Gastroesophageal sphincter (tissue), 4 donors: ENCODE measurements at places on chromosomes 4 and X. TPM values are rescaled to one million over a fixed set of nuclear protein-coding genes. Genes with fewer than 3 reads are reported as not detected.

DNA sequence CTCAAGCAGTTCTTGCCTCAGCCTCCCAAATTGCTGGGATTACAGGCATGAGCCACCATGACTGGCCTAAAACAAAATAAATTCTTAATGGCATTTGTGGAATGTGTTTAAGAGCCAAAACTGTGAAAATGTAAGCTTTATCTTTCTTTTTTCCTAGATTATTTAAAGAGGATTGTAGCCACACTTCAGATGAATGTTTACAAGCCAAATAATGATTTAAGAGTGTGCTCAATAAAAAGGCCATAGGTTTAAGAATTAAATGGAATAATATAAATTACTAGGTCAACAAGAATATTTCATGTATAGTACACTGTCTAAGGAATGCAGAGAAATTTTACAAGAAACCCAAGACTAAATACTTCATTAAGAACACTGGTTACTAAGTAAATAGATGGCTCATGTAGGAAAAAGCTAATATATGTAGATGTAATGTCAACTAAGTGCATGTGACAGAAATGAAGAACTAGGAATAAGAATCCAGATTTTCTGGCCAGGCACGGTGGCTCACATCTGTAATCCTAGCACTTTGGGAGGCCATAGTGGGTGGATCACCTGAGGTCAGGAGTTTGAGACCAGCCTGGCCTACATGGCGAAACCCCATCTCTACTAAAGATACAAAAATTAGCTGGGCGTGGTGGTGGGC lies 21.3 kb upstream of the UGDH start:
- H3K27ac ChIP-seq, result no peak overlapping the region
- H3K4me1 ChIP-seq, result no peaks in the 10 kb centered on the region
- no peaks in the 10 kb centered on the region for H3K36me3 ChIP-seq
- no peak for ATAC-seq
- H3K4me3 ChIP-seq, result no peak overlapping the region
- H3K27me3 ChIP-seq, result no peaks in the 10 kb centered on the region

- peaks cover 9% of the 10 kb centered on the region for H3K4me1 ChIP-seq
- no peak overlapping the region for H3K27ac ChIP-seq
- no peaks in the 10 kb centered on the region for H3K27me3 ChIP-seq
- no peak overlapping the region for H3K4me3 ChIP-seq
- ATAC-seq, result no peak
Measured at GRCh38 chr4:38728631-38729141, 54.1 kb downstream of the TLR10 start.

- no peak overlapping the region for H3K27ac ChIP-seq
- ATAC-seq, result no peak
- H3K4me3 ChIP-seq, result no peak overlapping the region
- no peaks in the 10 kb centered on the region for H3K36me3 ChIP-seq
- no peaks in the 10 kb centered on the region for H3K27me3 ChIP-seq
Measured at GRCh38 chr4:11611868-11612267, 183.2 kb upstream of the HS3ST1 start.

DNA sequence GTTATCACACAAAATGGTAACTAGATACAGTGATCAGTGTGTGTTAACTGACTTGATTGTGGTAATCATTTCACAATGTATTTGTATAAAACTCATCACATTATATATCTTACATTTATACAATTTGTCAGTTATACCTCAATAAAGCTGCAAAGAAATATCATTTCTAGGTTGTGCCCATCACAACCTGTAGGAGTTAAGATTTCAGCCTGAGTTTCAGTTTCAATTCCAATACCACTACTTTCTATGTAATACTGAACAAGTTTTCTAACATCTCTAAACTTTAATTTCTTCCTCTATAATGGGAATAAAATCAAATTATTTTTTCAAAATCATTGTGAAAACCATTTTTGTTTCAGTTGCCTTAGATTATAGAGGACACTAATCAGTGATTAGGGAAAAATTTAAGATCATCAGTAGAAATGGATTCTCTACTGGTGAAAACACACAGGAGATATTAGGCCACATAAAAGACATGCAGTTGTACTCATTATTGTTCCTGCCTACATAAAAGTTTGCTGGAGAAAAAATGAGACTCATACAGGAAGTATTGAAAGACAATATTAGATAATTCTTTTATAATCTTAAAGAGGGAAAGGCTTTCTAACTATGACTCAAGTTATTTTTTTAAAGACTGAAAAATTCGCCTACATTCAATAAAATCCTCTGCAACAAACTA lies 18.4 kb upstream of the TBC1D1 start:
- H3K36me3 ChIP-seq, result no peaks in the 10 kb centered on the region
- no peaks in the 10 kb centered on the region for H3K27me3 ChIP-seq
- H3K27ac ChIP-seq, result no peak overlapping the region
- no peak overlapping the region for H3K4me3 ChIP-seq
- no peak for ATAC-seq
- H3K4me1 ChIP-seq, result peaks cover 14% of the 10 kb centered on the region

GRCh38 chr4:169583563-169583962 lies 28.8 kb downstream of the NEK1 start:
- H3K36me3 ChIP-seq, result peaks cover 72% of the 10 kb centered on the region
- no peak for ATAC-seq
- H3K27me3 ChIP-seq, result no peaks in the 10 kb centered on the region
- no peak overlapping the region for H3K4me3 ChIP-seq

DNA sequence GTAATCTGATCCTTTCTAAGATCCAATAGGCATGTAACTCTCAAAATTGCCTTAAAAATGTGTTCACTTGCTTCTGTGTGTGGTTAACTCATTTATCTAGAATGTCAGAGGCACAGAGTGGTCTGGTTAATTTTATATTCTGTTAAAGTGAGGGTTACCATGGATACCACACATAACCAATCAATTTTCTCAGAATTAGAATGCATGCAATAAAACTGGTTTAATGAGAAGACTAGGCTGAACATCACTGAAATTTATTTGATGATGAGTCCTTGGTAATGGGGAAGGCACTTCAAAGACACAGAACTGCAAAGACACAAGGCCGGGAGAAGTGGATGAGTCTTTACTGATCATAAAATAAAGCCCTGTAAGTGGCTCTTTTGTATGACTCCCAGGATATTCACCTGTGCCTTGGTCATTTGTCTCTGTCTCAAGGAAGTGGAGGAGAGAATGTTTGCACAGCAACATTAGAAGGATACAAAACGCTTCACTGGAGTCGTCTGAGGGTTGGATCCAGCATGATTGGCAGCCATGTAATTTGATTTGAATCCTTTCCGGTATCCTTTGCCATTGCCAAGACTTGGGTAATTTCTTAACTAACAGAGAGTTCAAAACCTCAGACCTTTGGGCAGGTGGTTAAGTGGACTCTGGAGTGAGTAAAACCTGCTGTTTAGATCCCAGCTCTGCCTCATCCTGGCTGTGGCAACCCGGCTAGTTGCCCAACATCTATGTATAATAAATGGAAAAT lies 94.0 kb upstream of the RBPJ start:
- H3K27me3 ChIP-seq, result no peaks in the 10 kb centered on the region
- H3K36me3 ChIP-seq, result no peaks in the 10 kb centered on the region
- H3K4me3 ChIP-seq, result no peak overlapping the region
- H3K4me1 ChIP-seq, result no peaks in the 10 kb centered on the region
- ATAC-seq, result no peak

DNA sequence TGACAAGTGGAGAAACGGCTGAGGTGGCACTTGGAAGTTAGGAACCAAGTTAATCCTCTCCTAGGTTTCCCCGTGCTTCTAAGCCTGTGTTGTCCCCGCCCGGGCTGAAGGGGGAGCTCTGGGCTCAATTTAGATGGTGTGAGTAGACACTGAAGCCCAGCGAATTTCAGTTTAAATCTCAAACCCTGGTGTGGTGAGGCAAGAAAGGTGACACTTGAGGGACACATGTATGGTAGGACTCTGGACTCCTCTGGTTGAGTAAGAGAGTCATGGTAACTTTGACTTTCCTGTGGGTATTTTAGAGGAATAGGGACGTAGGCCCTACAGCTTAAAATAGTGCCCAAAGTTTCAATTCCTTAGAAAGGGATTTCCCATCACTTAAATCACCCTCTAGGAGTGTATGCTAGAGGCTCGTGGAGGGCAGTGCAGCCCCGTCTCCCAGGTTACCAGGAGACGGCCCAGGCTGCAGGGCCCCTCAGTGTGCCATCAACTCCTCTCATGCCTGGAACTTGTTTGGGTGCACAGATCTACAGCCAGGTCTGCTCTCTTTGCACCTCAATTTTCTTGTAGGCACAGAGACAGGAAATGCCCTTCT lies 24.0 kb downstream of the HAND2 start:
- peak overlapping the region; percentile 25 for H3K4me3 ChIP-seq
- H3K4me1 ChIP-seq, result peaks cover 8% of the 10 kb centered on the region
- H3K27ac ChIP-seq, result no peak overlapping the region
- ATAC-seq, result peak; percentile 71

DNA sequence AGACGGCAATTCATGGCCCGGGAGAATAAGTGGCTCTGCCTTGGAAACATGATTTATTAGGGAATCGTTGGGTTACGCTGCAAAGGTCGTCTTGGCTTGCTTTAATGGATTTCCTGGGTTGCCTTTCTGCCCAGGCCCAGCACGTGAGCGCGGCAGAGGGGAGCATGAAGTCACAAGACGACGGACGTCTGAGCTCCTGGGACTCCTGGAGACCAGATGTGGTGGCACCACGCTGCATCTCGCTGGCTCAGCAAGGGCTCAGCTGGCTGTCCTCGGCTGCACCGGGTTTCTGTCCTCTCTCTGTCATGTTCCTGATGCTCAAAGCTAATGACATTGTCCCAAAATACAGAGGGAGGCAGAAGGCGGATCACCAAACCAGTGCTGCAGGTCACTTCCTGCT lies 61.2 kb downstream of the C4orf50 start:
- no peak overlapping the region for H3K27ac ChIP-seq
- H3K36me3 ChIP-seq, result no peaks in the 10 kb centered on the region
- no peaks in the 10 kb centered on the region for H3K4me1 ChIP-seq
- H3K27me3 ChIP-seq, result peaks cover 84% of the 10 kb centered on the region

DNA sequence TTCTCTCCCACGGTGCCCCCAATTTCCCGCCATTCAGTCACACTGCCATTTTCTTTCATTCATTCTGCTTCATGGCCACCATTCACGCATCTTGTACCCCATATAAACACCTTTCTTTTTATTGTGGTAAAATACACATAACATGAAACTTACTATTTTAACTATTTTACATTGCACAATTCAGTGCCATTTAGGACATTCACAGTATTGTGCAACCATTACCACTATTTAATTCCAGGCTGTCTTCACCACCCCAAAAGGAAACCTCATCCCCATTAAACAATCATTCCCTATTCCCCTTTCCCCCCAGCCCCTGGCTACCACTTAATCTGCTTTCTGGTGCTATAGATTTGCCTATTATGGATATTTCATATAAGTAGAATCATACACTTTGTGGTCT lies 15.9 kb downstream of the SPACA5 start:
- no peaks in the 10 kb centered on the region for H3K27me3 ChIP-seq
- no peaks in the 10 kb centered on the region for H3K4me1 ChIP-seq
- H3K36me3 ChIP-seq, result no peaks in the 10 kb centered on the region

- H3K4me1 ChIP-seq, result no peaks in the 10 kb centered on the region
- H3K4me3 ChIP-seq, result no peak overlapping the region
- H3K27me3 ChIP-seq, result no peaks in the 10 kb centered on the region
Measured at GRCh38 chrX:48965959-48966358, 5.7 kb downstream of the KCND1 start.

DNA sequence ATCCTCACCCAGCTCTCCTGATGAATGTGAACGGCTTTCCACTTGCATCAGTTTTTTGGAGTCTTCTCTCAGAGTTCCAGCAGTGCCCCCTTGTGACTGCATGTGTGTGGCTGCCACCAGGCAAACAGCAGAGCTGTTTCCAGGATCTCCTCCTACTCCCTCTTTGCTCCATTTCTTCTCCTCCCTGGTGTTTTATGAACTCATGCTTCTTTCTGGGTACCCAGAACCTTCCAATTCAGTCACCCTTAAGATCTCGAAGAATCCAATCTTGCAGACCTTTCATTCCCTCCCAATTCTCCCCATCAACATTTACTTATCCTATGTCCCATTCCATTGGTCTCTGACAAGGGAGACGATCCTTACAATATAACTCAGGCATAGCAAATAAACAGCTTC lies 6.8 kb upstream of the TCEANC start:
- no peaks in the 10 kb centered on the region for H3K27me3 ChIP-seq
- no peak overlapping the region for H3K4me3 ChIP-seq
- H3K36me3 ChIP-seq, result no peaks in the 10 kb centered on the region
- H3K27ac ChIP-seq, result no peak overlapping the region
- peak; percentile 48 for ATAC-seq

GRCh38 chr4:82891707-82892466 lies 934 bp upstream of the SEC31A start:
- H3K4me1 ChIP-seq, result peaks cover 3% of the 10 kb centered on the region
- H3K36me3 ChIP-seq, result no peaks in the 10 kb centered on the region
- ATAC-seq, result no peak
- peak overlapping the region; percentile 82 for H3K4me3 ChIP-seq
- peak overlapping the region; percentile 97 for H3K27ac ChIP-seq

DNA sequence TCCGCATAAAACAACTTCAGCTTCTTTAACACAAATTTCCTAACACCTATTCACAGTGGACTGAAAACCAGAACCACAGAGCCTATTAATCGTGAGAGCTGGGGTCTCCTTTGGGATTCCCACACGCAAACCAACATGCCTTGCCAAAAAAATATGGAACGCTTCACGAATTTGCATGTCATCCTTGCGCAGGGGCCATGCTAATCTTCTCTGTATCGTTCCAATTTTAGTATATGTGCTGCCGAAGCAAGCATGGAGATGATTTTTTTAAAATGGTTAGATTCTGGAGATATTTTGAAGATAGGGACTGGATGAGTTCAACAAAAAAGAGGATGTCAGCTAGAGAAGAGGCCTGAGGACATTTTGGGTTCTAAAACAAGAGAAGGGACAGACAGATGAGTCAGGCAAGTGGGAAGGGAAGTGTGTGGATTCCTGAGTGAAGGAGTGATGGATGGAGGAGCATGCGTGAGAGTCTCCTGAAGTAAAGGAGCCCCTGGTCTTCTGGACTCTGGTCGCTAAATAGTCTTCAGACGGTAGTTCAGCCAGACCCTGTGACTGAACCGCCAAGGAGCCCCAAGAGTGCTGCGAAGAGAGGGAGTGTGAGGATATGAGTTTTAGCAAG lies 9.5 kb upstream of the GATA1 start:
- no peaks in the 10 kb centered on the region for H3K27me3 ChIP-seq
- H3K27ac ChIP-seq, result no peak overlapping the region
- no peak for ATAC-seq
- H3K4me3 ChIP-seq, result no peak overlapping the region
- H3K36me3 ChIP-seq, result no peaks in the 10 kb centered on the region

DNA sequence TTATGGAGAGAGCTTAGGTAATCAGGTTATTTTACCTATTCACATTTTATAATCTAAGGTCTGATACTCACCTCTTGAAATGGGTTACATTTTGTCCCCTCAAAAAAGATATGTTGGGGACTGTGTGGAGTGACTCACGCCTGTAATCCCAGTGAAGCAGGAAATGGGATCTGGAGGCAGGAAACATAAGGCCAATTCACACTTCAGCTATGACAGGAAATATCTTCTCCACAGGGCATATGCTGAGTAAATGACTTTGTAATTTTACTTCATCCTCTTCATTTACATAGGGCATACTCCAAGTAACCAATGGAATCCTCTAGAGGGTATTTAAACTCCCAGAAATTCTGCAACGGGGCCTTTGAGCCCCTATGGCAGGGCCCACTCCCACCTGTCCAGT lies 54.8 kb upstream of the ZMAT1 start:
- H3K4me1 ChIP-seq, result no peaks in the 10 kb centered on the region
- ATAC-seq, result no peak
- no peak overlapping the region for H3K4me3 ChIP-seq
- H3K27ac ChIP-seq, result no peak overlapping the region
- H3K36me3 ChIP-seq, result no peaks in the 10 kb centered on the region

- H3K4me1 ChIP-seq, result no peaks in the 10 kb centered on the region
- H3K36me3 ChIP-seq, result no peaks in the 10 kb centered on the region
- ATAC-seq, result no peak
Measured at GRCh38 chrX:20517565-20517964, 250.9 kb upstream of the RPS6KA3 start.

The HTATSF1 gene
- total RNA-seq, result 76.5 TPM

The TMEM156 gene
- not detected for total RNA-seq

The FAM236C gene
- not detected for total RNA-seq

The UGT2A1 gene
- not detected for total RNA-seq

The XAGE1A gene
- total RNA-seq, result not detected

The DRD5 gene
- total RNA-seq, result not detected
